NCI-H1092 treated with DMSO at 0.1 percent for 48 hours (cell line): ENCODE measurements at places on chromosomes 2 and 18.
A peak's percentile ranks its signal among the peaks of the same experiment; 100 is the strongest.

DNA sequence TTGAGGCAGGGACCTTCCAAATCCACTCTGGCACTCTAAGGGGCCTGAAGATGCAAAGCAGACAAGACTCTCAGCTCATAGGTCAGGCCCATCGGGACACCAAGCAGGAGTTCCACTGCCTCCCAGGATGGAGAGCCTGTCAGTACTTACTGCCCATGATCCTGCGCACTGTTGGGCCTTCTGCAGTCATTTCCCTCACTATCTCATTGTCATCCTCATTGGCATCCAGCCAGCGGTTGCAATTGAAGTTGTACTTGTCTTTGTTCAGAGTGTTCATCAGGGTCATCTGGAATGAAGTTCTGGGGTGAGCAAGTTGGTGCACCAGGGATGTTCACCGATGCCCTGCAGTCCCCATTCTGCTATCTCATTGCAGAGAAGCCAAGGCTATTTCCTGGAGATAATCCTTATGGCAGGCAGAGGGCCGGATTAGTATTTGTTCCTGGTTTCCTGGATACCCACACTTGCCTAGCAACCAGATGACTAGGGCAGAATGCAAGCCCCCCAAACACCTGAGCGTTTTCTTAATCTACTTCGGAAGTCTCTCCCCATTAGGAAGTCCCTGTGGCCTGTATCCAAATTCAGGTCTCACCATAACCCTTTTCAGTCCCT is 65.1 kb downstream of the LOXHD1 start:
- no peak for DNase-seq

DNA sequence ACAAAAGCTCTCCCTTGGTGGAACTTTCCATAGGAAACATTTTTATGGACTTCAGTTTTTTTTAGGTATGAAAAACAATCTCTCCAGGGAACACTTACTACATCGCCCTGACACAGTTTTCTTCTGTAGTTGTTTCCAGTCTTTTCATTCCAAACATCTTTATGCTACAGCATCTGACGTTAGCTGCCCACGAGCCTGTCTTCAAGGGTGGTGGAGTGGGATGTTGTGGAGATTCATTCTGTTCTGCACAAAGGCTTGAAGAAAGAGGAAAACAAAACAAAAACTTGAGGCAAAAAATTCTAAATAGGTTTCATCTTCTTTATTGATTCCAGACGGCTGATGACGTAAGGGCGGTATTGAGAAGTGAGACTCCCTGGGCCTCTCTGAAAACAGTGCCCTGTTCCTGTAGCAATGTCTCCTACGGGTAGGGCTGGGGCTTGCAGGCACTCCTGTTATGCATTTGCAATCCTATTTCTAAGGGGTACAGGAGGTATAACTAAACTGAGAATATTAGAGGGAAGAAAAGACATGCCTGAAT is 375.0 kb downstream of the RNF144A start:
- no peak for DNase-seq

DNA sequence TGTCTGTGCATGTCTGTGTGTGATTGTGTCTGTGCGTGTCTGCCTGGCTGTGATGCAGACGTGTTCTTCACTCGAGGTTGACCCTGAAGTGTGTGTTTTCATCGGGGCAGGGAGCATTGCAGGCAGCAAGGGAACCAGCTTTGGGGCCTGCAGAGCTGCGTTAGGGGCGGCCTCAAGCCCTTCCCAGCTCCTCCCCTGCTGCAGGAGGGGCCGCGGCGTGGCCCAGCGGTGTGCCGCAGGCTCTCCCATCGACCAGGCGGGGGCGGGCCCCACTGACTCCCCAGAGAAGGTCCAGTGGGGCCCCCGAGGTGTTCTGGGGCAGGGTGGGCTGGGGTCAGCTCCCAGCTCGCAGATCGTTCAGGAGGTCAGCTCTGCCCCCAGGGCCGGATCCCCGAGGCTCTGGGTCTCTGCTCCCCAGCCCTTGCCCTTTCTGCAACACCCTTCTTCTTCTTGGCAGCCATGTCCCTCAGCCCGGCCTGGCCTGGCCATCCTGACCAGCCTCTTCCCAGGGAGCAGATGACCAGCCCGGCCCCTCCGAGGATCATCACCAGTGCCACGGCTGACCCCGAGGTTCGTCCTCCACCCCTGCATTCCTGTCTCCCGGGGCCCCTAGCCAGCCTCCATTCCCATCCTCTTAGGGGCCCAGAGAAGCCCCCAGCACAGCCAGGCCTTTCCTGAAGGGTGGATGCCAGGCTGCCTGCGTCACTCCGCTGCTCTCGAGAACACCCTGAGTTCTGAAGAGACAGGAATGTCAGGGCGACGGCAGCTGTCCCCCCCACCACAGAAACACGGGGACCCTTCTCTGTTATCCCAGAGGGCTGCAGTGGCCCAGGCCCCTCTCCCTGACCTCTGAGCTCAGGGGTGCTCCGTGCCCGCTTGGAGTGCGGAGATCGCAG is 11.1 kb upstream of the KLHL30 start:
- DNase-seq = no peak

GRCh38 chr2:138997346-138997745 is 217.2 kb upstream of the NXPH2 start:
- no peak for DNase-seq

- no peak for DNase-seq
These were observed 76.9 kb upstream of the ODC1 start for GRCh38 chr2:10524851-10525572.

GRCh38 chr2:181444654-181445053 is 12.5 kb upstream of the ITGA4 start:
- no peak for DNase-seq

DNA sequence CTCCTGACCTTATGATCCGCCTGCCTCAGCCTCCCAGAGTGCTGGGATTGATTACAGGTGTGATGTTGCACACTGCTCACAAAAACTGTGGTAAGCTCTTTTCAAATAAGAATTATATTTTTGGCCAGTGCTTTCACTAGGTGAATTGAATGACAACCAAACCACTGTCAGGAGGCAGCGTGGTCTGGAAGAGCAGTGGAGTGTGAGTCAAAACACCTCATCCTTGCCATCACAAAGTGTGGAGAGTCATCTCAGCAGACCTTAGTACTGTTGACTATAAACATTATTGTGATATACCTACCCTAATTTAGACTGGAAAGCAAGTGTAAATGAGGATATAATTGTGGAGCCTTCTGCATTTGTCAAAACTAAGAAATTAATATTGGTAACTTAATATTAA is 61.3 kb downstream of the UBE2E3 start:
- DNase-seq = no peak

GRCh38 chr2:109238580-109238979 is 109.6 kb downstream of the SH3RF3 start:
- DNase-seq = no peak

DNA sequence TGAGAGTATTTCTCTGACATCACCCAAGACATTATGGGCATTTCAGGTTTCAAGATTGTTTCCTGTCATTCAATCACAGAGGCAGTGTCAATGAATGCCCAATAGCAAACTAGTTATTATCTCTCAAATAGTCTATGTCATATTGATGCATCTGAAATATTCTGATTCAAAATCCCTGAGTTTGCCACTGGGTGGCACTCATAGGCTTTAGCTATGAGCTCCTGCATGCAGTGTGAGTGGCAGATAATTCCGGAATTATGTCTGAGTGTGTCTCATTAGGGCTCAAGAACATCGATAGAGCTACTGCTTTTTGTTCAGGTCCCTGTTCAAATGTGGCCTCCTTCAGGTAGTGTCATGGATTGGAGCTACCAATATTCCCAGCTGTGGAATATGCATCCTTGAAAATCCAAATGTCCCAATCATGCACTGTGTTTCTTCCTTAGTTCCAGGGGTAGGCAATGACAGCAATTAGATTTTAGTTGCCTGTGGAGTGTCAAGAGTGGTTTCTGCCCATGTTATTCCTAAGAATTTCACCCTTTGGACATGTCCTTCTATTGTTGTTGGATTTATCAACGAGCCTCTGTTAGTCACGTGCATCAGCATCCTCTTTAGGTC is 7.8 kb upstream of the OR6B3 start:
- peak; percentile 1 for DNase-seq

- no peak for DNase-seq
These were observed 151.0 kb downstream of the MREG start for GRCh38 chr2:215862351-215862771.
